ENCODE measurements at places on chromosomes 6 and 20.

DNA sequence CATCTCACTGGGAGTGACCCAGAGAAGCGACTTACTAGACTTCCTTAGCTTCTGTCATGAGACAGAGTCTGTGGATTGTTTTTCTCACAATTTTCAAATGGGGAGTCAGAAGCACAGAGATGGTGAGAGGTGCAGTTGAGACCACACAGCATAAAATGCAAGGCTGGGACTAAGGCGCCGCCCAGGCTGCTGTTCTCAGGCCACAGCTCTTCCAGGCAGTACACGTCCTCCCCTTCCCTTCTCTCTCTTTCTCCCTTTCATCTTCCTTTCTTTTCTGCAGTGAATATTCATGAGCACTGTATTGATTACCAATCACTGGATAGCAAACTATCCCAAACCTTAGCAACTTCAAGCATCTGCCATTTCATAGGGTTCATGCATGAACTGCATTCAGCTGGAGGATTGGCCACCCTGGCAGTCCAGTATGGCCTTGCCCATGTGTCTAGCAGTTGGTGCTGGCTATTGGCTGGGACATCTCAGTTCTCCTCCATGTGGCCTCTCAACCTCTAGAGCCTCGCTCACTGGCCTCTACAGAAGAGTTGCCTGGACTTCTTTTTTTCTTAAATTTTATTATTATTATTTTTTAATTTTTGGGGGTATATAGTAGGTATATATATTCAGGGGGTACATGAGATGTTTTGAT, 11.4 kb downstream of the BCAS4 start:
- no peak for DNase-seq

- DNase-seq: no peak
Observed at GRCh38 chr6:157887892-157888291, 64.8 kb downstream of the SNX9 start.

- DNase-seq: no peak
Observed at GRCh38 chr20:3330046-3330741, 77.3 kb downstream of the DNAAF9 start.

GRCh38 chr20:47540443-47541354, 39.0 kb downstream of the NCOA3 start:
- DNase-seq: no peak

- DNase-seq: no peak
Observed at GRCh38 chr20:48706116-48706656, 121.6 kb downstream of the PREX1 start.

DNA sequence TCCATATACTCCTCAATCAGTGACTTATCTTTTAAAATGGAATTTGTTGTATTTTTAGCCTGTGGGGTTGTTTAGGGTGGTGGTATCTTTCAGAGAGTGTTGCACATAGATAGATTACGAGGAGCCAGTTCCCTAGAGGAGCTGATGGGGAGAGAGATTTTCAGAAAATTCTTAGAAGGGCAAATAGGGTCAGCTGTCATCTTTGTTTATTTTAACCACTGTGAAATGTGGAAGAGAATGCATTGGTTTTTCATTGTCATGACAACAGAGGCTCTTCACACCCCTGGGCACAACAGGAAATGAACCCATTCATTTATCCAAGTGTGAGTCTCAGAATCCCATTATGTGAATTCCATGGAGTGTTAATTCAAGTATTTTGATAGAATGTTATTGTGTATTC, 188.4 kb downstream of the JARID2 start:
- no peak for DNase-seq

- no peak for DNase-seq
Observed at GRCh38 chr6:62042429-62042828, 243.6 kb downstream of the KHDRBS2 start.
